NCI-H2029 (cell line): ENCODE measurements at places on chromosomes 7 and 10.

GRCh38 chr7:151125470-151125845 lies 39.2 kb downstream of the AGAP3 start:
- no peak for DNase-seq

GRCh38 chr7:84085998-84086397 lies 108.6 kb downstream of the SEMA3A start:
- DNase-seq, result no peak

GRCh38 chr10:42707234-42707633 lies 68.9 kb upstream of the ZNF33B start:
- no peak for DNase-seq

DNA sequence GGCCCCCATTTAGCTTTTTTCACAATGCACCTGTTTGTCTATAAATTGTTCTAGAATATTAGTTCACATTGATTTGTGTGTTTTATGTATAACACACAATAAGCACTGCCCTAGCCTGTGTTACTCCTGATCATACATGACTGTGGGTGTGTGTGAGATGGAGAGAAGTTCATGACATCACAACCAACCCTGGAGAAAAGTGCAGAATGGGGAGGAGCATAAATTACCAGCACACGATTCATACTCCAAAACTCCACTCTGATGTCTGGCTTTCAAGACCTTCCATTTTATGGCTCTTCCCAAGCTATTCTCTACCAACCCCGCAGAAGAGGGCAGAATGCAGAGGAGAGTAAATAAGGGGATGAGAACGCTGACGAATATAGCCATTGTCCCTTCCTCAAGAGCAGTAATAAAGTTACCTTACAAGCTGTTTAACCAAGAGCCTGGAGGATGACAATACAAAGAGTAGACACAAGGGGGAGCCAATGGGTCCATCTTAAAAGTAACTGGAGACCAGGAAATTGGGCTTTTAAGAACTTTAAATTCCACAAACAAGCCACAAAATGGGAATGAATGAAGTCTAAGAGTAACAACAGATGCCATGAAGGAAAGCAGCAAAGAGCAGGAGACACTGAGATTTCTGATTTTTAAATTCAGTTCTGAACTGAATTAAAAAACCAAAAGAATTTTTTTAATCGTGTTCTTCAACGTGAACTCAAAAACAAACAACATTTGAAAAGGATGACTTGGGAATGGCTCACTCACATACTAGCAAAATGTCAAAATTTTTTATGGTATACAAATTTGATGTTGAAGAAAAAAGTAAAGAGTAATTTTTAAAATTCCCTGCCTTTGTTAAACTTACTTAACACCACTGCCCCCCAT lies 159.6 kb downstream of the PARD3 start:
- peak; percentile 20 for DNase-seq
